OCI-LY7 (cell line): ENCODE measurements at places on chromosomes 5 and 9. TPM values are rescaled to one million over a fixed set of nuclear protein-coding genes. Genes with fewer than 3 reads are reported as not detected.

- no peak for DNase-seq
Measured at GRCh38 chr9:117722108-117722761, 18.0 kb downstream of the TLR4 start.

DNA sequence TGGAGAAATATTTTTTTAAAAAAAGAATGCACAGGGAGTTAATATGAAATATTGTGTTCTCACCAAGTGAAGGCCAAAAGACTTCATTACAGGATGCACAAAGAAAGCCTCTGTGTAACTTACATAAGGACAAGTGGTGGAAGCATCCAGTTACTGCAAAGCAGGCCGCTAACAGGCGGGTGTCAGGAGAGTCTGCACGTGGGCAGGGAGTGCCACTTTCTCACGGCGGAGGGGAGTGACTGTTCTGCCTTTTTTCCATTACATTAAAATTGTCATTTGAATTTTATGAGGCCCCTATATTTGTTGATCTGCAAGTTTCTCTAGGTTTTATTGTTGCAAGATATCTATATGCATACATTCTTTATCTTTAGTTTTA, 28.1 kb upstream of the SPATA31E1 start:
- no peak for DNase-seq

DNA sequence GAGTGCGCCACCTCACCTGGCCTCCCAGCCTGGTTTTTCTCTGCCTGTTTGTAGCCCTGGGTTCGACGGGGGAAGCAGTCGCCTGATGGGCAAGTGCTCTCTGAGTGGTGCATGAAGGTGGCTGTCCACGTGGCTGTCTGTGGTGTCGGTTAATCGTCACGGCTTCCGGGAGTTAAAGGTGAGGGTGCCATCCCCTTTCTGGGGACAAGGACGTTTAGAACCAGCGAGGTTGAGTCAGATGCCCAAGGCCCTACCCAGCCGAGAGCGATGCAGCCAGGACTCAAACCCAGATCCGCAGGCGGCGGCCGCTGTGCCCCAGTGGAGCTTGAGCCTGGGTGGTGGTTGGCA, 47.7 kb downstream of the RXRA start:
- no peak for DNase-seq

DNA sequence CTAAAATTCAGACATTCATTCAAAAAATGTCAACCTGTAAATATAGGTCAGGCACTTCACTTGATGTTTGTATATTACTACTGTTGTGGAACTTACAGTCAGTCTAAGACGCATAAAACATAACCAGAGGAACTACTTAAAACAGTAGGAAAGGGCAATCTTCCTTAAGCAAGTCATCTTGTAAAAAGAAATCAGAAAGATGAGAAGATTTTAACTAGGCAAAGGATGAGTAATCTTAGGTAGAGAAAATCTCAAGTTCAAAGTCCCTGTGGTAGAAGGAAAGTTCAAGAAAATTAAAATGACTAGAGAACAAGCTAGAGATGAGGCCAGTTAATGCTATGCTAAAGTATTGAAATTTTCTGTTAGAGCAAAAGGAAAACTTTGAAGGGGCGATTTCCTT, 152.4 kb downstream of the RAPGEF6 start:
- no peak for DNase-seq

GRCh38 chr9:137056739-137057415, 3.0 kb upstream of the ENTPD2 start:
- no peak for DNase-seq

DNA sequence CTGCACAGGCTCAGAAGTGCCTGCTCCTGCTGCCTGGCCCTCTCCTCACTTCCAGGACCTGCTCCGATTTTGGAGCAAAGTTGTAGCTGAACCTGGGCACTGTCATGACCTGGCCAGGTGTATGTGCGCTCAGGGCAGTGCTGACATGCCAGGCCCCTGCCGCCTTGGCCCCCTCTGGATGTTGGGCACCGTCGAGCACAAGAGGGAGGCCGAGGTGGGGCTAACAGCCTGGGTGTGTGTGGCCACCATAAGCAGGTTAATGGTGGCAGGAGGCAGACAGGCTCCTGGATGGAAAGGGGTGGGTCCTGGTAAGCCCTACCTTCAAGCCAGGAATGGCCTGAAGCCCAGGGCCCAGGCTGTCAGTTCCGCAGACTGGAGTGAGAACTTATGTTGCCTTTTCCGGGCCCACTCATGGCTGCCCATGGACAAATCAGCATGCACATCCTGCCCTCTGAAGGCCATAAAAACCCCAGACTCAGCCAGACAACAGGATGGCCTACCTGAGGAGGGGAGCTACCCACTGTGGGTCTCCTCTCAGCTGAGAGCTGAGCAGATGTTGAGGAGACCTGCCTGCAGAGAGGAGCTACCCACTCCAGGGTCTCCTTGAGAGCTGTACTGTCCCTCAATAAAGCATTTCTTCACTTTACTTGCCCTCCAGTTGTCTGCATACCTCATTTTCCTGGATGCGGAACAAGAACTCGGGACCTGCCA, 66.2 kb downstream of the NACC2 start:
- no peak for DNase-seq

DNA sequence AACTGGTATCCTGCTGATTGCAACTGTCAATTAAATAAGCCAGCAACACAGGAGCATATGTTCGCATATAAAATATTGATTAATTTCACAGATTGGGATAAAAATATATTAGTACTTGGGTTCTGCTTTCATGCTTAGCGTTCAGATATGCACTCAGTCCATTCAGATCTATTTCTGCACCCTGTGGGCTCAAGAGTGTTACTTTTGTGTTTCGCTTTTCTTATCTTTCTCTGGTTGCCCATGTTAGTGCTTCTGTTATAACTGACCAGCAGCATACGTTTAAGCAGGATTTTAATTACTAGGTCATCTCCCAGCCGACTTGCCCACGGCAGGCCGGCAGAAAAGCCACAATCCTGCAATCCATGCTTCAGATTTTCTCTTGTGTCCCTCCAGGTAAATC, 289.1 kb downstream of the EBF1 start:
- DNase-seq, result no peak

SLC6A18 gene
- not detected in 2 replicates for total RNA-seq

GRCh38 chr9:81676395-81676794, 13.0 kb downstream of the TLE1 start:
- DNase-seq, result no peak

GRCh38 chr9:91948101-91948596, 1.9 kb downstream of the ROR2 start:
- DNase-seq, result no peak

DNA sequence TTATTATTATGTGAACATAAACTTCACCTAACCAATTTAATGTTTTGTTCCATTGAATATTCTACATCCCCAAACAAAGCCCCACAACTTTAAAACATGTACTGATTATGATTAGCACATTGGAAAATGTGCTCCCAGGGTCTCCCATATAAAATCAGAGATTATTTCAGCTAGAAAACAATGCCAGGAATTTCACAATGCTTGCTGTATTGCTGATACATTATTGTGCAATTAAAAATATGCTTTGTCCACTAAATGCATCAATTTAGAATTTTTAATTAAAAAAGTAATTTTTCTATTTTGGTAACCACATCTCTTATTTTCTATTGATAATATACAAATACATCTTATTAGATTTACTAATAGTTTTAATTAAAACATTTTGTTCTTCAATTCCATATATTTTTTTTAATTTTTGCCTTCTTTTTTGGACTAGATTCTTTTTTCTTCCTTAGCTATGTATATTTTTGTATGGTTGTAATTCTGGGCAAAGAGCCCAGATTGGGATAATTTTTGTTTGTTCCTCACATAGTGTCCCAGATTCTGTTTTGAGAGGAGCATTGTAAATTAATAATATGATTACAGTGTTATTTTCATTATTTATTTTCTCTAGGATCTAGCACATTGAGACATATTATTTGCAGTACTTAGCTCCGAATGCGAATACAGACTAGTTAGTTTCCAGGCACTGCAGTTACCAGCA, 241.5 kb upstream of the CDH18 start:
- DNase-seq, result no peak

OR1Q1 gene
- not detected in 2 replicates for total RNA-seq
